ENCODE measurements at places on chromosomes 1 and 21. TPM values are rescaled to one million over a fixed set of nuclear protein-coding genes. Genes with fewer than 3 reads are reported as not detected.
A peak's percentile ranks its signal among the peaks of the same experiment; 100 is the strongest.

DNA sequence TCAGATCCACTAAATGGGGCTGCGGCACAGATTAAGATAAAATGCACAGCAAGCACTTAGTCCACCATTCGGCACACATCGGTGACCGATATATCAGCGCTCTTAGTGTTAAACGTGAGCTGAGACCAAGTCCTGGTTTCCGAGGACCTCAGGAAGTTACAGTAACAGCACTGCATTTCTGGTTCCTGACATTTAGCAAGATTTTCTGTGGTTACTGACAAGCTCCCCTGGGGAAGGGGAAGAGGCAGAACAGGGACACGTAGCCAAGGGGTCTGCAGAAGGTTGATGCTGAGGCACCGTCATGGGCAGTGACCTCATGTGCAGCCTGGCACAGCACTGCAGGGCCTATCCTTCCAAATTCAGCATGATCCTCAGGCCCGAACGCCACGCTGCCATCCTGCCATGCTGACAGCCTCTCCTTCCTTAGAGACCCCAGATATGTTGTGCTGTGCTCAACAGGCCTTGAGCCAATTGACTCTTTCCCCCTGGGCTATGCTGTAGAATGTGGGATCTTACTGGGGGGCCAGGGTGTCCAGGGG lies 13.4 kb upstream of the PEF1 start:
- no peak for DNase-seq

DNA sequence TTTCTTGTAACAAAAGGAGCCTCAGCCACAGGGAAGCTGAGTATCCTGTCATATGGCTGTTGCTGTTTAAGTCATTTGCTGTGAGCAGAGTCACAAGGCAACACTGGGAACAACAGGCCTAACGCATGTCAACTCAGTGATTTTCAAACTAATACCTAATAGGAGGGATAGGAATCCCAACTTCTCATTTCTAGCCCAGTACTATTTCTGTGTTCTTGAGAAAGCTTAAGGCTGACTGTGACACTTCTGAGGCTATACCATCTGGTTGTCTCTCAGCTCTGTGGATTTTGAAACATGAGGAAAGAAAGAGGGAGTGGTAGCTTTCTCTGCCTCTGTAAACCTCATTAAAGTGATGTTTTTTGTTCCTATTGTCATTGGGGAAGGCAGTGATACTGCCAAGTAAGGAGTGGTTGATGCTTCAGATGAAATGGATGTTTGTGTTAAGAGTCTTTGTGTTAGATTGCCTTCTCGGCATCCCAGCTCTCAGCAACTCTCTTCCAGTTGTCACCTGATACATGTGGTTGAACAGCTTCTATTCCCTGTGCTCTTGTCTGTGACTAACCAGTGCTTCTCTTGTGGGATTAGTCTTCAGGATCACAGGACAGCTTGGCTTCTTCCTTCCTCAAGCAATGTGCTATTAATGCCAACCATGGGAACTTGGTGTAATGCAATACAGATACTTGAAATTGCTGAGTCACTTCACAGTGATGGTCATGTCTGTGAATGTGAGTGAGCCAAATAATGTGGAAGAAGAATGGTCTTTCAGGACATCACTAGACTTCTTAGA lies 166.8 kb upstream of the IVNS1ABP start:
- no peak for DNase-seq

Gene LCE2A
- not detected for total RNA-seq

GRCh38 chr1:38834937-38835827 lies 24.4 kb downstream of the RRAGC start:
- peak; percentile 59 for DNase-seq

DNA sequence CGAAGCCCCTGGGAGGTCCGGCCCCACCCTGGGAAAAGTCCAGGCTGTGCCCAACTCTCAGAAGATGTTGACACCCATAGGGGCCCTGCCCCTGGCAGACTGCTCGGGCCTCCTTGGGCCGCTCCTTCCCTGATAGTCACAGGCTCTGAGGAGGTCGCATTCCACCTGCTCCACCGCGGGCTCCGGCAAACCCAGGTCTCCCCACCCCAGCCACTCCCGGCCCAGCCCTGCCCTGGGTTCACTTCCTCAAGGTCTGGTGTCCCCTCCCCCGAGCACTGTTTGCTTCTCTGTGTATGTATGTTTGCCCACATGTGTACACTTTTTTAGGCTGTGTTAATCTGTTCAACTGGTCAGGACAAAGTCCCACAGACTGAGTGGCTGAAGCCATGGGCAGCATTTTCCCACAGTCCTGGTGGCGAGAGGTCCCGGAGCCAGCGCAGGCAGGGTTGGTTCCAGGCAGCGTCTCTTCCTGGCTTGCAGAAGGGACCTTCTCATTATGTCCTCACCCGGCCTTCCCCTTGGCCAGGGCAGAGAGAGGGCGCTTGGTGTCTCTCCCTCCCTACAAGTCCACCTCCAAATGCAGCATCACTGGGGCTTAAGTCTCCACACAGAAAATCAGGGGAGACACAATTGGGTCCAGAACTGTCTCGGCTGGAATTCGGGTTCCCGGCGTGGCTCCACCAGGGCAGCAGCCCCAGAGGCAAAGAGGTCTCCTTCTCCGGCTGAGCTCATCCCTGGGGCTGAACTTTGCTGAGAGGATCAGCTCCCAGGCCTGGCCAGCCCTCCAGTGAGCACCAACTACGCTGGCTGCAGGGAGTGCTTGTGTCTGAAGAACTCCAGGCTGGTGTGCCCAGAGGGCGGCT lies 10.5 kb upstream of the PRXL2B start:
- DNase-seq: no peak

- DNase-seq: no peak
Observed at GRCh38 chr1:233112186-233113008, 162.0 kb downstream of the NTPCR start.

Gene POU3F1
- 0.09 TPM for total RNA-seq

DNA sequence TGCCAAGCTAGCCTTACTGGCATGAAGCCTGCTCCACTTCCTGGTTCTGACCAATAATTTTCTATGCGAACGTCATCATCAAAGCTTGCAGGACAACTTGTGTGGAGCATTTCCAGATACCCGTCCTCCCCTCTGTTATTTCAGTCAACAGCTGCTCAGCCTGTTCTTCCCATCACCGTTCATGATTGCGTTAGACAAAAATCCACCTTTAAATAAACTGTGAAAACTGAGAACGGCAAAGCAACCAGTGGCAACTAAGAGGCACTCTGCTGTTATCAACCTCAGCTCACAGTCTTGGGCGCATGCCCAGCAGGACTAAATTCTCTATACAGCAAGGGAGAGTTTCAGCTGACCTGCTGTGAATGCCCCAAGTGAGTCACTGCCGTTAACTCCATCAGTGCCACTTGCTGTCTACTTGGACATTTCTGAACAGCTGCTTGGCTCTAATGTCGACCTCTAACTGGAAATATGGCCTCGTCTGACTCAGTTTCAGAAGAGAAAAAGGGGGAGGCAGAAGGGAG lies 207.4 kb upstream of the RUNX1 start:
- no peak for DNase-seq
